MCF 10A (cell line): ENCODE measurements at places on chromosomes 4 and X. TPM values are rescaled to one million over a fixed set of nuclear protein-coding genes. Genes with fewer than 3 reads are reported as not detected.

DNA sequence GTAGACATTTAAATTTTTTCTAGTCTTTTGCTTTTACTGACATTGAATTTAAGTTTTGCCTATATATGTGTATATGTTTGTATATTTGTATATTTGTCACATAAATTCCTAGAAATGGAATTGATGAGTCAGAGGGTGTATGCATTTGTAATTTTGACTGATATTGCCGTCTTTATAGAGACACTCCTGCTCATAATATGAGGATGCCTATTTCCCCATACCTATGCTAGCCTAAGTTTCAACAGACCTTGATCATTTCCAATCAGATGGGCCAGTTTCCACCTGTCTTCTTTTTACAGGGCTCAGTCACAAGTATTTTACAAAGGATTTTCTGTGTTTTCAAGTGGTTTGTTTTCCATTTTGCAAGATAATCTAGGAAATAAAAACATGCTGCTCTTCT is 10.8 kb downstream of the PDLIM5 start:
- no peak overlapping the region for H3K27ac ChIP-seq
- no peak overlapping the region for H3K4me3 ChIP-seq
- peaks cover 50% of the 10 kb centered on the region for H3K4me1 ChIP-seq
- peaks cover 47% of the 10 kb centered on the region for H3K36me3 ChIP-seq
- H3K27me3 ChIP-seq, result no peaks in the 10 kb centered on the region

DNA sequence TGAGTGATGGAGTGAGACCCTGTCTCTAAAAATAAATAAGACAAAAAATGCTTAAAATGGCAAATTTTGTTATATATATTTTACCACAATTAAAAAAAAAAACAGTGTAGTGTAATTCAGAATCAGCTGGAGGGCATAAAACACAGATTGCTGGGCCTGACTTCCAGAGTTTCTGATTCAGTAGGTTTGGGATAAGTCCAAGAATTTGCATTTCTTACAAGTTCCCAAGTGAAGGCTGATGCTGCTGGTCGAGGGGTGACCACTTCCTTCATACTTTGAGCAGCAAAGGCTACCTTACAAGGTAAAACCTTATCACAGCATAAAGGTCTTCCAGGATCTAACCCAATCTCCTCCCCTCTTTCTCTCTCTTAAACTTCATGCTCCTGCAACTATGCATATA is 40.7 kb downstream of the KLHL8 start:
- no peaks in the 10 kb centered on the region for H3K27me3 ChIP-seq
- H3K4me3 ChIP-seq, result no peak overlapping the region
- no peak for DNase-seq
- H3K36me3 ChIP-seq, result no peaks in the 10 kb centered on the region
- H3K27ac ChIP-seq, result no peak overlapping the region
- no peaks in the 10 kb centered on the region for H3K4me1 ChIP-seq

GRCh38 chr4:158176776-158177175 is 4.0 kb upstream of the GASK1B start:
- H3K27me3 ChIP-seq, result no peaks in the 10 kb centered on the region
- H3K4me3 ChIP-seq, result no peak overlapping the region
- no peak for DNase-seq
- H3K36me3 ChIP-seq, result peaks cover 17% of the 10 kb centered on the region

DNA sequence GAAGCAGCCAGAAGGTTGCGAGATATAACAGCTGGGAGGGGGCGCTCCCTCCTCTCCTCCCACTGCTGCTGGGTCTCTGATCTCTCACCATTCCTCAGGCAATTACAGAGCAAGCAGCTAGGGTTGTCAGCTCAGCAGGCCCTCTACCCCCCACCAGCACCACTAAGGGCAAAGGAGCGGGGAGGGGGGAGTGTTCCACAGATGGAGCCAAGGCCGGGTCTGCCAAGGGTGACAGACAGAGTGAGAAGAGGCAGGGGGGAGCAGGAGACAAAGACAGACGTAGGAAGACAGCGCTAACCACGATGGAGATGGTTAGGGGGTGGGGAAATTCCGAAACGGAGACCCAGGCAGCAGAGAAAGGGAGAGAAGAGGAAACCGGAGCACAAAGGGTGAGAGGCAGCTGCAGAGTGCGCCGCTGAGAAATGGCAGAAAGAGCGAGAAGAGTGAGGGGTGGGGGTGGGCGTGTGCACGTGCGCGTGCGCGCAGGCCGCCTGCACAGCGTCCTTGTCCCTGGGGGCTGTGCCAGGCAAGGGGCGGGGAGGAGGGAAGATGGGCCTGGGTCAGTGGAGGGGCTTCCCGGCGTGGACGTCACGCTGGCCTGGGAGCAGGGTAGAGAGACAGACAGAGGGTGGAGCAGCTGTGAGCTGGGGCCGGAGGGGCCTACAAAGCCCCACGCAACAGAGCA is 6.9 kb downstream of the L1CAM start:
- no peak overlapping the region for H3K4me3 ChIP-seq
- H3K4me1 ChIP-seq, result no peaks in the 10 kb centered on the region
- H3K27ac ChIP-seq, result no peak overlapping the region
- H3K27me3 ChIP-seq, result peaks cover 44% of the 10 kb centered on the region

- H3K4me1 ChIP-seq, result no peaks in the 10 kb centered on the region
- H3K27ac ChIP-seq, result no peak overlapping the region
- no peak overlapping the region for H3K4me3 ChIP-seq
- no peak for DNase-seq
Observed at GRCh38 chr4:148203056-148203898, 238.9 kb downstream of the NR3C2 start.

Gene SLC4A4
- total RNA-seq, result not detected in 2 replicates

DNA sequence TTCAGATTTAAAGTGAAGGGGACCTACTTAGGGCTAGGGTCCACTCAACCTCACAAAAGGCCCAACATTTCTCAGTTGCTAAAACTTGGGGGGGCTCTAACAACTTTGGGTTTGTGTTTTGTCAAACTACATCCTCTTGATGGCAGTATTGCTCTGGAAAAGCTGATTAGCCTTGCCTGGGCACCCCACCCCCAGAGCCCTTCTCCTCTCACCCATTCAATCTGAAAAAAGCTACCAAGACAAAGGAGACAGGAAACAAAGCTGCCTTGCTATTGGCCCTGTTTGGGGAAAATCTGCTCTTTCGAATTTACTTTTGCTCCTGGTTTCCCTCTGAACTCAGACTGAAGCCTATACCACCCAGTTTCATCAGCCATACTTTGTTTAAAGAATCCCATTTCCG is 195.2 kb upstream of the STK26 start:
- no peaks in the 10 kb centered on the region for H3K36me3 ChIP-seq
- DNase-seq, result peak; percentile 30
- H3K4me3 ChIP-seq, result no peak overlapping the region
- no peak overlapping the region for H3K27ac ChIP-seq

DNA sequence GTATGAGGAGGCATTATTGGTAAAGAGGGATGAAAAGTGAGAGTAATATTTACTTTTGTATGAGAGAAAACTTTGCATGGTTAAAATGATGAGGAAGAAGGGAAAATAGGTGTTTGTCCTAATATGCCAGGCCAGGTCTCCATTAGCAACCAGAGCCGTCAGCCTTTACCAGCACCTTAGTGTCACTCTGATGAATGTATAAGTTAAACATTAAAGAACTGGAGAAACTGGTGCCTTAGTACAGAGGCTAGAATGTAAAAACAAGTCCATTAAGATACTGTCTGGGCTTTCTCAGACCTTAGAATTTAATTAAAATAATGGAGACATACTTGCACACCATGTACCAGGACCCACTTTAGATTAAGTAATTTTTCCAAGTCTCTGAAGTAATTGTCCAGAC is 222.3 kb downstream of the FAM47A start:
- no peak overlapping the region for H3K27ac ChIP-seq
- no peaks in the 10 kb centered on the region for H3K27me3 ChIP-seq

GRCh38 chr4:171650543-171650942 is 162.7 kb upstream of the GALNTL6 start:
- peak; percentile 8 for DNase-seq
- H3K4me1 ChIP-seq, result no peaks in the 10 kb centered on the region
- no peaks in the 10 kb centered on the region for H3K36me3 ChIP-seq
- no peak overlapping the region for H3K4me3 ChIP-seq
- H3K27me3 ChIP-seq, result peaks cover 75% of the 10 kb centered on the region

DNA sequence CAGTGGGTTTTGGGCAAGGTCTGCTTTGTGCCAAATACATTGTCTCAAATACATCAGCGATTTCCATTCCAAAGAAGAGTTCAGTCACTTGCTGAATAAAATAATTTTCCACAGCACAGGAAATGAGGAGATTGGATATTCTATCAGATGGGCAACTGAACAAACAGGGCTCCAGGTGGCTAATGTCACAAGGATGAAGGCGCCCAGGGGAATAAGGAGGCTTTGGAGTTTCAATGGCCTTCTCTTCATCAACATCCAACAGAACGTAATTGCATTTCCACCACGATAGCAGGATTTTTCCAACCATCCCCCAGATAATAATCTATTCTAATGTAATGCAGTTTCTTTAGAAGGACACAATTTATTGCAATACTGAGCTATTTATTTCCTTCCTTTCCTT is 104.7 kb upstream of the KLHL13 start:
- H3K4me1 ChIP-seq, result peaks cover 14% of the 10 kb centered on the region
- no peak overlapping the region for H3K4me3 ChIP-seq
- H3K27ac ChIP-seq, result no peak overlapping the region
- no peaks in the 10 kb centered on the region for H3K36me3 ChIP-seq
- H3K27me3 ChIP-seq, result no peaks in the 10 kb centered on the region
- DNase-seq, result no peak

DNA sequence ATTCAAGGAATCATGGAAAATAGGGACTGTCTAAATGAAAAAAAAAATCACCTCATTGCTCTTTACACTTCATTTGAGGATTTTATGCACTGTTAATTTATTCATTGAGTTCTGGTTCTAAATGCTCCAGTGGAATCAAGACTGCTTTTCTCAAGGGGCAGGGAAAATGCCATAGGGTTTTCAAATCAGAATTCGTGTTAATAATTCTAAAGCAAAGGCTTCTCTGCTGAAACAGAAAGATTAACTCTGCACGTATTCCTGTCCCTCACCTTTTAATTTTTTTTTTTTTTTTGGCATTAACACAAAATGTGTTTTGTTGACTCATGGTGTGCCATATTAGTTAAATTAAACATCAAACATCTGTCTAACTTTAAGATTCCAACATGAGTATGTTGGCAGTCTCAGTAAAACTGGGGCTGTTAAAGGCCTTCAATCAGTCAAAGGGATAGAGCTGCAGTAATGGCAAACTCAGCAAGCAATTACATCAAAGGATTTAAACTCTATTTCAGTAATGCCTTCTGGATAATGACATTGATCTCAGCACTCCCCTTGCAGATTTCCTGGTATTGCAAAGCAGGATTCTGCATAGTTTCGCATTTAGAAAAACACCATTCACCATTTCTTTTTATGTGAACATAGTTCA is 878.1 kb downstream of the RAPGEF2 start:
- peaks cover 9% of the 10 kb centered on the region for H3K4me1 ChIP-seq
- H3K27ac ChIP-seq, result no peak overlapping the region
- no peaks in the 10 kb centered on the region for H3K27me3 ChIP-seq
- no peak for DNase-seq

- no peaks in the 10 kb centered on the region for H3K27me3 ChIP-seq
- peak overlapping the region; percentile 97 for H3K4me3 ChIP-seq
- H3K4me1 ChIP-seq, result peaks cover 25% of the 10 kb centered on the region
- H3K27ac ChIP-seq, result no peak overlapping the region
Observed at GRCh38 chr4:108624263-108625056, 4.1 kb downstream of the RPL34 start.

DNA sequence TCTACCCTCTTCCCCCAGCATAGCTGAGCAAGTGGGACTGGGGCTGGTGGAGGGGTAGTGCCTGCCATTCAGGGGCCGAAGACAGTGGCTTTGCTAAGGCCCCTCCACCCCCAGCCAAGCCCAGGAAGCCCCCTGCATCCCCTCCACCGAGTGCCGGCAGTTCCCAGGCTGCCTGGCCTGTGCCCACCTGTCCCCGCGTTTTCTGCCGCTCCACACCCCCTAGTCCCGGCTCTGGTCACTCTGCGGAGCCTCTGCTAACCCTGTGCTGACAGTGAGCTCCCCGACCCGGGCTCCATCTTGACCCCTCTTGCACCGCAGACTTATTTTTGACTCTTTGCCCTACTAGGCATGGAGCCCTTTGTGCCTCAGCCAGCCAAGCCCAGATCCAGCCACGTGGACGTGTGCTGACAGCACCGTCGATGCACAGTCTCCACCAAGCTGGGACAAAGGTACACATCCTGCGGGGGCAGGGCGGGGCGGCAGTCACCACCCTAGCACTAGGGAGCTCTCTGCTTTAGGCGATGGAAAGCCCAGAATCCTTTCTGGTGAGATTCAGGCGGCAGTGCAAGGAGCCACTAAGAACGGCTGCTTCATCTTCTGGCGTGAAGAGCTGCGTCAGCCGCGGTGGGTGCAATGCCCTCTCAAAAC is 96.6 kb downstream of the PHKA2 start:
- H3K36me3 ChIP-seq, result peaks cover 16% of the 10 kb centered on the region
- no peak for DNase-seq
- peak overlapping the region; percentile 97 for H3K27ac ChIP-seq

DNA sequence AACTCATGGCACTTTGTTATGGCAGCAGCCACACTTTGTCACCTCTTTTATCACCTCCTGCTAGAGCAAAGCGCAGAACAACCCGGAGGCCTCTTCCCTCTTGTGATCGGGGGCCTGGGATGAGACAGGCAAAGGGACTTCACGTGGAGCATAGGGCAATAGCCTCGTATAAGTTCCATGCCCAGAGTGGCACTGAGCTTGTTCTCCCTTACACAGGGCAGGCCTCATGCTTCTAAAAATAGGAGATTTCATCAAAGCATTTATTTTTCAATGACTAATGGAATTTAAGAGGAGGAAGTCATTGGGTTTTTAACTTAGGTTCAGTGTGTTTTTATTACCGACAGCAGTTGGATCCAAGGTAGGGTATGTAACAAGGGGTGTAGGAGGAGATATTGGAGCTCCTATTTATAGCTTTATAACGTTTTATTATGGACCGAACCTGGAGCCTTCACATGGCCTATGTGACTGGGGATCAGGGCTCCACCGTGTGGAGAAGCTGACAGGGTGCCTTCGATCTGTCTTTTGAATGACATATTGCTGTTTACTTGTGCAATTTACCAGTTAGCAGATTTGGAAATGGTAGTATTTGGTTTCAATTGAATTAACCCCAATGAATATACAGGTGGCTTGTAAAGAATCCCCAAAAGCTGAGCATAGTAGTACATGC is 93.8 kb downstream of the SLC2A9 start:
- no peak overlapping the region for H3K4me3 ChIP-seq
- H3K36me3 ChIP-seq, result peaks cover 25% of the 10 kb centered on the region
- H3K27me3 ChIP-seq, result no peaks in the 10 kb centered on the region
- peaks cover 16% of the 10 kb centered on the region for H3K4me1 ChIP-seq

DNA sequence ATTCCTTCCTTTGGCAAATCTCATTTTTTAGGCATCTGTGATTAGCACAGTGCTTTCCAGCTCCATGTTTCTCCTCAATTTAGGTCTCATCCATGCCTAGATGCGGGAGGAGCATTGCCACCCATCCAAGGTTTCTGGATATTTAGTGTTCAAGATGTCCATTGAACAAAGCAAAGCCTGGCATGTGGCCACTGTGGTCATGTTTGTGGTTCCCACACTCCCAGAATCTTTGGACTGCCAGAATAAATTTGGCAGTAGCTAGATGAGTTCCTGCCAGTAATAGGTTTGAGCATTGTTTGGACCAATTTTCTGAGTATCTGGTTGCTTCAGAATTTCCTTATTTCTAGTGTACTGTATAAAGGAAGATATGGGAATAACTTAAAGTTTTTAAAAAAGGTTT is 1124.1 kb downstream of the ADGRL3 start:
- no peak overlapping the region for H3K27ac ChIP-seq
- peak; percentile 81 for DNase-seq
- H3K4me1 ChIP-seq, result peaks cover 13% of the 10 kb centered on the region
- no peaks in the 10 kb centered on the region for H3K36me3 ChIP-seq
- peaks cover 16% of the 10 kb centered on the region for H3K27me3 ChIP-seq

GRCh38 chr4:153780876-153781275 is 8.0 kb downstream of the SFRP2 start:
- no peaks in the 10 kb centered on the region for H3K36me3 ChIP-seq
- no peak overlapping the region for H3K4me3 ChIP-seq
- H3K27ac ChIP-seq, result no peak overlapping the region
